Right lobe of liver (tissue), 6 donors: ENCODE measurements at places on chromosomes 12 and 14. TPM values are rescaled to one million over a fixed set of nuclear protein-coding genes. Genes with fewer than 3 reads are reported as not detected.

DNA sequence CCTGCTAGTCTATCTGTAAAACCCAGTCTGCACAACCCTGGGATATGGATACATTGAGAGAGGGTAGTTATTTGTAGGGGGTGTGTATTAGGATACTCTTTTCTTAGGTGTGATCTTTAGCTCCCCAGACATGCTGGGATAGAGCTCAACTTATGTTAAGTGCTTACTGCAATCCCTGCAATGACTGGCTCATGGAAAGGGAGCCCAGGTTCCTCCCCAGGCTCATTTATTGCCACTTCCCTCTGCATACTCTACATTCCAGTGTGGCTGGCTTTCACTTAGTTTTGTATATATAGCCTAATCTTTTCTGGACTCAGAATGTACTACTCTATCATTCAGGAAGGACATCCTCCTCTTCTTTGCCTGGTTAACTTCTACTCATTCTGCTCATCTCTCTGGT lies 172.0 kb downstream of the SYT10 start:
- H3K36me3 ChIP-seq, result no peaks in the 10 kb centered on the region
- H3K4me3 ChIP-seq, result no peak overlapping the region

GRCh38 chr12:40149673-40150260 lies 43.9 kb upstream of the SLC2A13 start:
- H3K4me1 ChIP-seq, result no peaks in the 10 kb centered on the region
- DNase-seq, result no peak
- H3K27me3 ChIP-seq, result no peaks in the 10 kb centered on the region
- no peak overlapping the region for H3K4me3 ChIP-seq
- no peak overlapping the region for H3K27ac ChIP-seq

DNA sequence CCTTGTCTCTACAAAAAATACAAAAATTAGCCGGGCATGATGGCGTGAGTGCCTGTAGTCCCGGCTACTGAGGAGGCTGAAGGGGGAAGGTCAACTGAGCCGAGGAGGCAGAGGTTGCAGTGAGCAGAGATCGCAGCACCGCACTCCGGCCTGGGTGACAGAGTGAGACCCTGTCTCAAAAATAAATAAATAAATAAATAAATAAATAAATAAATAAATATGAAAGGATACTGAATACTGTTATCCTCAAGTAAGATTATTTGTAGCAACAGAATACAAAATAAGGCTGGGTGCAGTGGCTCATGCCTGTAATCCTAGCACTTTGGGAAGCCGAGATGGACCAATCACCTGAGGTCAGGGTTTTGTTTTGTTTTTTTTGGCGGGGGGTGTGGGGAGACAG lies 1.9 kb downstream of the RNF41 start:
- peaks cover 10% of the 10 kb centered on the region for H3K36me3 ChIP-seq
- DNase-seq, result no peak
- no peak overlapping the region for H3K27ac ChIP-seq
- peaks cover 2% of the 10 kb centered on the region for H3K4me1 ChIP-seq

The MTHFD1 gene
- 265 TPM for total RNA-seq

The NTF3 gene
- total RNA-seq, result 3.0 TPM

GRCh38 chr12:131438881-131439280 lies 272.0 kb upstream of the SFSWAP start:
- H3K27ac ChIP-seq, result no peak overlapping the region
- H3K36me3 ChIP-seq, result no peaks in the 10 kb centered on the region
- H3K4me3 ChIP-seq, result no peak overlapping the region
- no peaks in the 10 kb centered on the region for H3K4me1 ChIP-seq
- DNase-seq, result no peak

- H3K4me3 ChIP-seq, result no peak overlapping the region
- no peak for DNase-seq
- no peaks in the 10 kb centered on the region for H3K4me1 ChIP-seq
- H3K27me3 ChIP-seq, result no peaks in the 10 kb centered on the region
- H3K36me3 ChIP-seq, result no peaks in the 10 kb centered on the region
- H3K27ac ChIP-seq, result no peak overlapping the region
Observed at GRCh38 chr12:104106965-104107364, 31.0 kb downstream of the NFYB start.

GRCh38 chr14:73591690-73592449 lies at the start of gene ACOT4:
Gene ACOT4 (plus strand): TSS chr14:73591873. CDS start chr14:73591960, 87 bp downstream.
- H3K27me3 ChIP-seq, result no peaks in the 10 kb centered on the region
- no peaks in the 10 kb centered on the region for H3K4me1 ChIP-seq

GRCh38 chr14:22800346-22800745 lies 14.9 kb downstream of the SLC7A7 start:
- no peaks in the 10 kb centered on the region for H3K4me1 ChIP-seq
- H3K4me3 ChIP-seq, result no peak overlapping the region
- no peaks in the 10 kb centered on the region for H3K36me3 ChIP-seq

- H3K36me3 ChIP-seq, result no peaks in the 10 kb centered on the region
- H3K27me3 ChIP-seq, result no peaks in the 10 kb centered on the region
- H3K4me3 ChIP-seq, result no peak overlapping the region
- H3K4me1 ChIP-seq, result no peaks in the 10 kb centered on the region
Observed at GRCh38 chr14:105177082-105177481, 4.0 kb downstream of the NUDT14 start.

- H3K36me3 ChIP-seq, result no peaks in the 10 kb centered on the region
- no peaks in the 10 kb centered on the region for H3K27me3 ChIP-seq
- peaks cover 3% of the 10 kb centered on the region for H3K4me1 ChIP-seq
Observed at GRCh38 chr14:56555921-56556570, 23.6 kb upstream of the TMEM260 start.
